ENCODE measurements at places on chromosomes 3 and 15.

- DNase-seq: peak; percentile 13
Observed at GRCh38 chr15:52735231-52736089, 54.7 kb downstream of the ONECUT1 start.

GRCh38 chr15:59258317-59258716 is 51.7 kb downstream of the LDHAL6B start:
- no peak for DNase-seq

DNA sequence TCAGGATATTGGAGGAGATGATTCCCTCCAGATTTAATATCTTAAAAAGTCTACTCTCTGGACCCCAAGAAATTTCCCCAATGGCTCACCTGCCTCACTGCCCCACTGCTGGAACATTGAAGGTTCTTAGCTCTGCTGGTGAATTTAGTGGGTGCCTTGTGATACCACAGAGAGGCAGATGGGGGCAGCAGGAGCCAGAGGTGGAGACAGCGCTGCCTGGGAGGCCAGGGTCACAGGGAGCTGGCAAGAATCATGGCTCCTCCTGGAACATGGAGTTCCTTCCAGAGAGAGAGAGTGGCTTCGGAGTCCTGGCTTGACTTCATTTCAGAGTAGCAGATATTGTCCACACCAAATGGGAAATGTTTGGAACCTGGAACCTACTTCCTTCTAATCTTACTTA is 263.5 kb upstream of the CFAP20DC start:
- peak; percentile 23 for DNase-seq

DNA sequence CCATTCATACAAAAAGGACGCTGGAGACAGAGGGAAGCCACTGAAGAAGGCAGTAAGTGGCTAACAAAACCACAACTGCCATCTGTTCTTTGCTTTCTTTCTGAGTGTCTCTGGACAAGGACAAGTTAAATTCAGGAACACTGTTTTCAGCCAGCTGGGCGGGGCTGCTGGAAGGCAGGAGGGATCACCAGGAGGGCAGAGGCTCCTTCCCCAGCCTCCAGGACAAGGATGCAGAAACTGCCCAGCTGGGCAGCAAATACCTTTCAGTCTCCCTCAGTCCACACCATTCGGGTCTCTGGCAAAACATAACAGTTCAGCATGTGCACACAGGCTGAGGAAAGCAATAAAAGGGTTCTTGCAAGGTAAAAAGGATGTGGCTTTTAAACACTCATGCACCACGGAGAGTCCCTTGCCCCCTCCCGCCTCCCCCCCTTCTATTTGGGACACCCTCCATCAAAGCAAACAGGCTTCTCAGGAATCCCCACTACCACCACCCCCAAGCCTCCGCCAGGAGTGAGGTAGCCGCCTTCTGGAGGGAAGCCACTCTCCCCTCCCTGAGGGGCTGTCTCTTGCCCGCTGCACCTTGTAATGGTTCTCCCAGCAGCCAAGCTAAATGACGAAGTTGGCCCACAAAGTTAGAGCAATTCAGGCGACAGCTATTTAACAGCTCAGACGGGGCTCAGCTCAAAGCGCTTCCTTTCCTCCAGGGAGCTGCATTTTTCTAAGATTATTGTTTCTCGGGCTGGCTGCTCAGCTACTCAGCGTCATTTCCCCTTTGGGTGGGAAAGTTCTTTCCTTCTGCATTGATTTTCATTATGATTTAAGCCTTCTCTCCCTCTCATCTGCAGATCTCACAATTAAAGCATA is 3.8 kb downstream of the HEG1 start:
- DNase-seq: peak; percentile 58

DNA sequence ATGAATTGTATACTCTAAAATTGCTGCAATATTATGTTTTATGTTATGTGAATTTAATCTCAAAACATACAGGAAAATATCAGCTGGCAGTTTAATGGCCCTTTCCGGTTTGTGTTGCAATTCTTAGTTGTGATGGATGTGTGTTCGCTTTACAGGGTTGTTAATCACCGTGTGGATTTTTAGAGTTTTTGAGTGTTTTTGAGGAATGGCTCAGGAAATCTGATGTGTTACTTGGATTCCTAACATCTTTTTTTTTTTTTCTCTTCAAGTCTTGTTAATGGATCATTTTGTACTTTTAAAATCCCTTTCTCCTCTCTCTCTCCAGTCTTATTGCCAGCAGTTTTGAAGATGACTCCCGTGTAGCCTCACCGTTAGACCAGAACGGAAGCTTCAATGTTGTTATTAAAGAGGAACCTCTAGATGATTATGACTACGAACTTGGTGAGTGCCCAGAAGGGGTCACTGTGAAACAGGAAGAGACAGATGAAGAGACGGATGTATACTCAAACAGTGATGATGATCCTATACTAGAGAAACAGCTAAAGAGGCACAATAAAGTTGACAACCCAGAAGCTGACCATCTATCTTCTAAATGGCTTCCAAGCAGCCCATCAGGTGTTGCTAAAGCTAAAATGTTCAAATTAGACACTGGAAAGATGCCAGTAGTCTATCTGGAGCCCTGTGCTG is 35.7 kb downstream of the MGA start:
- DNase-seq: peak; percentile 8

GRCh38 chr3:194607592-194608389 is 25.4 kb downstream of the TMEM44 start:
- DNase-seq: no peak

- no peak for DNase-seq
Observed at GRCh38 chr3:162525066-162525742, 1028.6 kb downstream of the OTOL1 start.

GRCh38 chr3:170107941-170108340 is 70.1 kb downstream of the GPR160 start:
- DNase-seq: no peak

DNA sequence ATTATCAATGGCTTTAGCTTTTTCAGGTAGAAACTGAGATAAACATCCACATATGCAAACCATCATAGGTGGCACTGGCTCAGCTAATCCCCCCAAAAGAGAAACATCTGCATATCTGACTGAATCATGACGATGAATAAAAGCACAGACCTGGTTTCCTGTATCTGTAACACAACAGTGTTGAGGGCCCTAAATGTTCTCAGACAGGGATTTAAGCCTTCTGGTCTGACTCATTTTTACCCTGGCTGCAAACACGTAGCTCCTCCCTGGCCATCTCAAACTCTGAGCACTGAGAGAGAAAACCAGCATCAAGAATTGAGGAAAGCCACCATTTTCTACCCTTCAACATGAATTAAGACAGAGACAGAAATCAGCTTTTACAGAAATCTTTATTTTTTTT is 35.2 kb downstream of the GLB1 start:
- no peak for DNase-seq

- DNase-seq: no peak
Observed at GRCh38 chr15:90787881-90788280, 70.7 kb downstream of the BLM start.

DNA sequence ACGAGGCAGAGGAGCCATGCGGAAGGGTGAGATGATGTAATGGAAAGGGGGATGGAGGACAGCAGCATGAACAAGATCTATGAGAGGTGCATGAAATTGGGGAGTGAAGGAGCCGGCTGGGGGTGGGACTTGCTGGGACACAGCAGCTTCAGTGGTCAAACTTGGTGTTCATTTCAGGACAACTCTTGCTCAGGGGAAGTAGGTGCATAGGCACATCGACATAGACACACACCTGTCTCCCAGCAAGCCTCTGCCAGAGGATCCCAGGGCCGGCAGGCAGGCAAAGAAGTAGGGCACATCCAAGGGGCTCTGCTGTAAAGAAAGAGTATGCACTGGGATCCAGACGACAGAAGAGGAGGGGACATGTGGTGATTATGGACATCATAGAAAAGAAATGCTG is 113.1 kb upstream of the NR2E3 start:
- DNase-seq: no peak

GRCh38 chr15:60003243-60004008 is 685 bp upstream of the FOXB1 start:
- DNase-seq: no peak

GRCh38 chr3:4196506-4197147 is 106.5 kb upstream of the SETMAR start:
- no peak for DNase-seq

DNA sequence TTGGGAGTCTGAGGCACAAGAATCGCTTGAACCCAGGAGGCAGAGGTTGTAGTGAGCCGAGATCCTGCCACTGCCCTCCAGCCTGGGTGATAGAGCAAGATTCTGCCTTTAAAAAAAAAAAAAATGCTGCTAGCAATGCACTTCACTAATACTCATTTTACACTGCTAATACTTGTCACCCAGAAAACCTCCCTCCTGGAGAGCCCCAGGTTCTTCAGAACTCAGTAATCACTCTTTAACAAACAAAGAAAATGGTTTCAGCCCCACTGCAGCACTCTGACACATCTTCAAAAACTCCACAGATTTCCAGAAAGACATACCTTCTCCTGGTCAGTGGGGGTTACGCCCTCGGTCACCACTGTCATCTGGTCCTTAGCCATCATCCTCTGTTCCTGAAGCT is 366.7 kb downstream of the SHQ1 start:
- DNase-seq: no peak

DNA sequence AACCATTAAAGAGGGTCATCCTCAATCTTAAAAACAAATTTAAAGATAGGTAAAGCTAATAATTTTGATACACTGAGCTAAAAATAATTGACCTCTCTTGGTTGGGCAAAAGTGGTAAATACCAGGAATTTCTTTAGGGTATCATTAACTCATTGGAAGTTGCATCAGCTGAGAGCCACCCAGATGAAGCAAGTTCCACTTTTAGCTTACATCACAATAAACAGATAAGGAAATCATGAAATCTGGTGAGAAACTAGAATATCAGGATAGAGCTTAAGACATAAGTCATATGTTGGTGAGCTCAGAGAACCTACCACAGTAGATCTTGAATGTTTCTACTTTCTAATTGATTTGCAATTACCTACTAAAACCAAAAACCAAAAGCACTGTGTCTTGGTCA is 97.4 kb upstream of the SLC2A2 start:
- no peak for DNase-seq

DNA sequence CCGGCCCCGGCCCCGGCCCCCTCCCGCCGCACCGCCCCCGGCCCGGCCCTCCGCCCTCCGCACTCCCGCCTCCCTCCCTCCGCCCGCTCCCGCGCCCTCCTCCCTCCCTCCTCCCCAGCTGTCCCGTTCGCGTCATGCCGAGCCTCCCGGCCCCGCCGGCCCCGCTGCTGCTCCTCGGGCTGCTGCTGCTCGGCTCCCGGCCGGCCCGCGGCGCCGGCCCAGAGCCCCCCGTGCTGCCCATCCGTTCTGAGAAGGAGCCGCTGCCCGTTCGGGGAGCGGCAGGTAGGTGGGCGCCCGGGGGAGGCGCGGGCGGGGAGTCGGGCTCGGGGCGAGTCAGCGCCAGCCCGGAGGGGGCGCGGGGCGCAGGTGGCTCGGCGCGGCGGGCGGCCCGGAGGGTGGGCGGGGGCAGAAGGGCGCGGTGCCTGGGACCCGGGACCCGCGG is 352 bp downstream of the CHRD start:
- DNase-seq: no peak

DNA sequence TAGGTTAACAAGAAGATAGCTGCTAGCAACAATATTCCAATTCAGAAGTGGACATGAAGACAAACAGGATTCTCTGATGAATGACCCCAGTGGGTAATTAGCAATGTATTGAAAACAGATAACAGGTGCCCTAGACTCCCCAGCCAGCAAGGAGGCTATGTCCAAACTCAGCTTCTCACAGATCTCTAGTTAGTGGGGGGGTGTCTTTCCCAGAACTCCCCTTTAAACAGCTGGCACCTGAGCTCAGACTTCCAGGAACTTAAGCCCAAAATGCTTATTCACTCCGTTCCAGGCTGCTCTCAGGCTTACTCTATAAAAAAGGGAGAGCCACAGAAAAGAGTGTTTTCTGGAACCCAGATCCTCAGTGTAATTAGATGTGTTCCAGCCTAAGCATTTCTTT is 423.0 kb upstream of the THBS1 start:
- no peak for DNase-seq

DNA sequence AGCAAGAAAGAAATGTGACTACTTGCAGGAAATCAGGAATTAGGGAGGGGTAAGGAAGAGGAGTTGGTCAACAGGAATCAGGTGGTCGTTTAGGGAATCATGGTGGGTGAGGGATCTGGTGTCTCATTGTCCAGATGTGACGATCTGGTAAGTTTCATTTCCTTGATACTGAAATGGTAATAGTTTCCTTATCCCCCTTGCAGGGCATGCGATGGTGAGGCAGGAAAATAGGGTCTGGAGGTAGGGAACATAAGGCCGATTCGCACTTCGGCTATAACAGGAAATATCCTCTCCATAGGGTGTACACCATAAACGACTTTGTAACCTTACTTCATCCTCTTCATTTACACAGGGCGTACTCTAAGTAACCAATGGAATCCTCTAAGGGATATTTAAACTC is 574 bp upstream of the LRRC34 start:
- DNase-seq: no peak

DNA sequence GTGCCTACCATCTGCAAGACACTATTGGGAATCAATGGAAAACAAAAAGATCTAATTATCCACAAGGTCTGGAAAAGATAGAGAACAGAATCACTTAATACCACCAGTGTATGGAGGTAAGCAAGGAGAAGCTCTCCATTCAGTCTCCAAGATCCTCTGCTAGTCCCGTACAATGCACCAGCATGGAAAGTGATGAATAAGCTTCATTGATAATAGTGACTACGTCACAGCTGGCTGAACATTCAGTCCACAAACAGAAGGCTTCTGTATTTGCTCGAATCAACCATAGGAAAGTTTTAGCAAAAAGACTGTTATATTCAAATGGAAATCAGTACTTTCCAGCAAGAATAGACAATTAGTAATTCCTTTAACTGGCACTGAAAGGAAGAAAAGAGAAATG is 42.9 kb downstream of the IGSF11 start:
- DNase-seq: no peak

DNA sequence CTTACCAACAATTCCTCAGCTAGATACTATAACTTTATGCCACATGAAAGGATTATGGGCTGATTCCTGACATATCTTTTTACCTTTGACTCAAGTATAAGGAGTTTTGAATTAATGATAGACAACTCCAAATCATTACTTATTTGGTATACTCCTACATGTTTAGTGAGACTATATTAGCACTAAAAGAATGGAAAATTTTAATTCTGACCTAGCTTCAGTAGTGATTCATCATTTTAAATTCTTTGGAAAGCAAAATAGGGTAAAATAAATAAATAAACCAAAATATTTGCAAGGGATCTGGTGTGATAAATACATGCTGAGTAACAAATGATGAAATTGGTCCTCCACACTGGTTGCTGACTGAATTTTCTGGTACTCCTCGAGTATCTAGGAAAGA is 42.3 kb upstream of the VGLL3 start:
- no peak for DNase-seq

DNA sequence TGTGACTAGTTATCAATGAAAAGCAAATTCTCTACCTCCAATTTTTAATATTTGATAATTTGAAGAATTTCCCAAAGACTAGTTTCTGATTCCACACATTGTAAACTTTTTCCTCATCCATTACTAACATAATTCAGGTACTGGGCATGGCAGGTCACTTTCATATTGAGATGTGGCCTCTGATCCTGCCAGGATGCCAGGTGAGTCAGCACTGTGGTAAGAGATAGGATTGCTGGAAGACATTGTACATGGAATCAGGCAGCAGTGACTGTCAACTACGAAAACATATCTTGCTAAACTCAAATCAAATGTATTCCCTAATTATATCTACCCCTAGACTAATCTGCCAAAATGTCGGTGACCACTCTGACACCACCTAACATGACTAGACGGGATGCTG is 33.2 kb upstream of the POU1F1 start:
- DNase-seq: no peak
